NCI-H2081 treated with DMSO at 0.1 percent for 48 hours (cell line): ENCODE measurements at places on chromosomes 13 and 19.

DNA sequence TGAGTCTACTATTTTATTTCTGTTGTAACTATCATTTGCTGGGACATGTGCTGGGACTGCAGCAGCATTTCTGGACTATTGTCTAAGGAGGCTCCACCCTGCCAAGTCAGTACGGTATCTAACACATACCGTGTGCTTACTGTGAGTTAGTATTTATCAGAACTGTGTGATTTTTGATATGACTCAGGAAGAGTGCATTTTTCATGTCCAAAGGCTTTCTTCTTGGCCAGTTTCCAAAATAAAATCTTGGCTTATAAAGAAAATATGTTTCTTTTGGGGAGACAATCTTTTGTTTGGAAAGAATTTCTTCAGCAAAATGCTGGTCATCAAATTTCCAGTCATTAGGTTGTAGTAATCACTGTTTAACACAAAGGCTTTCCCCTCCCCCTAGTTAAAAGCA, 11.6 kb downstream of the PARP4 start:
- no peak for DNase-seq

GRCh38 chr13:21338639-21339278, 120.3 kb downstream of the ZDHHC20 start:
- no peak for DNase-seq

GRCh38 chr13:85812282-85812681, 13.1 kb upstream of the SLITRK6 start:
- DNase-seq: no peak

- no peak for DNase-seq
Observed at GRCh38 chr13:64276232-64276631, 2860.6 kb upstream of the PCDH20 start.

GRCh38 chr13:51218626-51219025, 3.6 kb upstream of the FAM124A start:
- DNase-seq: no peak

DNA sequence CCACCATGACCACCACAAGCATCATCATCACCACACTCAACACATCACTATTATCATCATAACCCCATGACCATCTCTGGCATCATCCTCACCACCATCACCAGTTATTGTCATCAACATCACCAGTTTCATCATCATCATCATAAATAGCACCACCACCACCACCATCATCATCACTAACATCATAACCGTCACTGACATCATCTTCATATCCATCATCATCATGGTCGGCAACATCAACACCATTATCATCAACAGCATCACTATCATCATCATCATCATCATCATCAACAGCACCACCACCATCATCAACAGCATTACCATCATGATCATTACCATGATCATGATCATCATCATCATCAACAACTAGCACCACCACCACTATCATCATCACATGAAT, 67.2 kb downstream of the MBD3L1 start:
- no peak for DNase-seq

DNA sequence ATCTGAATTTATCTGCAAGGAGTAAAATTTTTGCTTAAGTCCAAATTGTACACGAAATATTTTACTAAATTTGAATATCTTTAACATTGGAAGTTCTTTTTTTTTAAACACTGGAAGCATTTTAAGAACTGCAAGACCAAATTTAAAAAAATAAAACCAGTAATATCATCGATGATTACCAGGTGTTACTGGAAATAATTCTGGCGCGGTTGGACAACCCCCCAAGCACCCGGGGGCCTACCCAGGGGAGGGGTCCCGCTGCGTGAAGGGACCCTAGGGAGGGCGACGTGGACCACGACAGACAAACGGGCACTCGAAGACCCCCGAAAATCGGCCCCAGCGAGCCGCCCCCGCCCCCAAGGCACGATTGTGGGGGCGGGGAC, 12.6 kb upstream of the JSRP1 start:
- no peak for DNase-seq

GRCh38 chr13:19606152-19606551, 27.3 kb upstream of the MPHOSPH8 start:
- no peak for DNase-seq

GRCh38 chr19:14559916-14560775, 11.7 kb downstream of the NDUFB7 start:
- DNase-seq: no peak

- DNase-seq: no peak
Observed at GRCh38 chr19:1935484-1936208, 5.3 kb upstream of the CSNK1G2 start.

DNA sequence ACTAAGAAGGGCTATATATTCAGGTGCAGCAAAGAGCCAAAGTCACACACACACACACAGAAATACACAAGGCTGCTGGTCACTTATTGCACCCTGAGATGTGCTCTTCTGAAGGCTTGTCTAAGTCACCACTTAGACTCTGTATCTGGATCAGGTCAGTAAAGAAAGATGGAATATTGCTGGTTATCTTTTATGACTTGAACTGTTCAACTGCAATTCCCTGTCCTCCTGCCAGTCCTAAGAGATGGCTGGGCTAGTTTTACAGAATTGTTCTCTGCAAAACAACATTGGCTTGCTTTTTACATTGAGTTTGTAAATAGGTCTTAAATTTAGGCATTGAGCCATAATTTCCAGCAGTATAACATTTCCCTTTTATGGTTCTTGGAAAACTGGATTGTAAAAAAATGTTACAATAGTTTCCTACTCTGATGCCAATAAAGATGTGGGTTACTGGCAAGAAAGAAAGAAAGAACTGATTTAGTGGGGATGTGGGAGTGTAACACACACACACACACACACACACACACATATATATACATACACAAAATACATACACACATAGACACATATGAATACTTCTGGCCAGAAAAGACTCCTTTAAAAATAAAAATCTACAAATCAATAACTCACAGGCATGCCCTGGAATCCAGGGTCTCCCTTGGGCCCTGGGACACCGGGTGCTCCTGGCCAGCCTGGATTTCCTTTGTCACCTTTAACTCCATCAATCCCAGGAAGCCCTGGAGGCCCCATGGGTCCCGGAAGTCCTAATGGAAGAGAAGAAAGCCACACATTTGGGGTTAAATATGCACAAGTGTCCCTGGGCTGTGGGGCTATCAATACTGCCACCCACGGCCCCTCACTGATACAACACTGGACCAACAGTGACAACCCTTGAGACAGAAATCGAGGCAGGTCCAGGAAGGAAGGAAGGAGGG, 137.7 kb downstream of the COL4A1 start:
- DNase-seq: no peak

DNA sequence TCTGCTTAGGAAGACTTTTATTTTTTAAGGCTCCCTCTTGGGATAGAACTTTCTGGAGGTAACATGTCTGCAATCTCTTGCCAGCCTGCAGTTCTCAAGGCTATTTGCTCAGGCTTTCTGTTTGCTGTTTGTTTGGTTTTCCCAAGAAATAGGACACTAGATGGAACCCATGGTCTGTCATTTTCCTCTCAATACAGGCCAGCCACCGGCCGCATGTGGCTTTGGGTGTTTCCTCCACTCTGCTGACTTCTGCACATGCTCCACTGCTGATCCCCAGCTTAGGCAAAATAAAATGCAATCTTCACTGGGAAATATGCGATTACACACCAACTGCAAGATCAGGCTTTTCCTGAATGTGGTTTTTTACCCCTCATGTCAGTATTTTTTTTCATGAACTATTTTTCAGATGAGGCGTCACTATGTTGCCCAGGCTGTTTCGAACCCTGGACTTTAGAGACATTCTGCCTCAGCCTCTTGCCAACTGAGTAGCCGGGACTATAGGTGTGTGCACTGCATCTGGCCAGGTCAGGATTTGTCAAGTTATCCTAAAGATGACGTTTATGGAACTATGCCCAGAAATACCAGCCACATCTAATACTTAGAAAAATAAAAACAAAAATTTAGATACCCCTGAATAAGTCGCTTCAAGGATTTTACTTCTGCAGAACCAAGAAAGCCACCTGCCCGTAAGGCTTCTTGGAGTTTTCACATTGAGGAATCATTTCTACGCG, 94.3 kb upstream of the PABPC3 start:
- no peak for DNase-seq

- DNase-seq: no peak
Observed at GRCh38 chr13:25329706-25330105, 28.3 kb downstream of the NUP58 start.
